ENCODE measurements at places on chromosomes 11 and 22.

DNA sequence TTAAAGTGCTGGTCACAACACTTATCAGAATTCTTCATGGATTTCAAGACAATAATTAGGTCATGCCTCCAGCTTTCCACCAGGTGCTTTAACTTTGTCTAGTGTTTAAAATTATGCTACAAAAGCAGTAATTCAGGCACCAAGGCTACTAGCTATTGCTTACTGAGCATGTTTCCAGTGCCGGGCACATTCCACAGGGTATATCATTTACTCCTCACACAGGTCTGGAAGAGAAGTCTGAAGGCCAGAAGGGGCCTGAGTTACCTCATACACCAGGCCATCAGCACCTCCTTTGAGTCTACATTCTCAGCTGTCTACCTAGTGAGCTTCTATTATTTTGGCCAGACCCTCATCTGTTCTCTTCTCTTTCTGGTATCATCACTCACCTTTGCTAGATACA, 41.7 kb upstream of the LMO2 start:
- no peak for DNase-seq

DNA sequence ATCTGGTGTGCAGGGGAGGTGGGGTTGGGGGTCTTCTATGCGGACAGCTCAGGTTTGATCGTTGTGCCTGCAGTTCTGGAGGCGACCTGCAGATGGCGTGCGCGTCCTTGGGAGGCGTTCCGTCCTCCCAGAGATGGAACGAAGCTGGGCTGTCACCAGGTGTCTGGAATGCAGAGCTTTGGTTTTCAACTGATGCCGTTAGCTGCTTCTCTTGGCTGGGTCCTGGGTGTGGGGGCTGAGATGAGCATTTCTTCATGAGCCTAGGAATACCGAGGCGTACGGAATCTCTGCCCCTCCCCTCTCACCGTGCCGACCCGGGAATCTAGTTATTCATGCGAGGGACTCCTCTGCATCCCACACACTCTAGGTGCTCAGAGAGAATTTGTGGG, 98.6 kb downstream of the CEP164 start:
- peak; percentile 73 for DNase-seq

- DNase-seq = no peak
These were observed 511 bp downstream of the DGKZ start for GRCh38 chr11:46347637-46348311.

GRCh38 chr11:102813484-102813883, 15.5 kb upstream of the MMP1 start:
- no peak for DNase-seq

DNA sequence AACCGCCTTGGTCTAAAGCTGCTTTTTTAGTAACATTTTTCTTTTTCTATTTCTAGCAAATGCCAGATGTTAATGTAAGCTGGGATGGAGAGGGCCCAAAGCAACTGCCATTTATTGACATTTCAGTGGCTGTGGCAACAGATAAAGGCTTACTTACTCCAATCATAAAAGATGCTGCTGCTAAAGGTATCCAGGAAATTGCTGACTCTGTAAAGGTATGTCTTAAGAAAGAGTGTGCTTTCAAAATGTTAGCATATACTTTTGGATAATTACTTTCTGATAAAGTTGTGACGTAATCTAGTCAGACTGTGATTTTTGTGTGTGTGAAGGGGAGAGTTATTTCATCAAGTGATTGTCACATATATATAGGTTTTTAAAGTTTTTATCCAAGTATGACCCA, 68.1 kb downstream of the PDHX start:
- DNase-seq = no peak

- no peak for DNase-seq
These were observed 51.1 kb downstream of the LIF start for GRCh38 chr22:30195245-30196140.

DNA sequence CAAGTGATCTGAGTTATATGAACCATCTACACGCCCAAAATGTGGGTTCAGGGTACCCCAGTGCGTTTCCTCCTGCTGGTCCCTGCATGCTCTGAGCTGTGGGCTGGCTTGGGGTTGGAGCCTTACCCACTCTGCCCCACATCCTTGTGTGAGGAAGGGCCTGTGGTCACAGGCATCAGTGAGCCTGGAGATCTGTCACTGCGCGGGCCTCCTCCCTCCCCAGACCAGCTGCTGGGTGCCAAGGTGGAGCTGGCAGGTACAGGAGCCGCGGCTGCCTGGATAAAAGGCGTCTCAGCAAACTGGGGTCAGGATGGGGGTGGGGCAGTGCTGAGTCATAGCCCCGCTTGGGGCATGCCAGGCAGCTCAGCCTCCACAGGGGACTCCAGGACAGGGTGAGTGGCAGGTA, 17.9 kb downstream of the GNAZ start:
- DNase-seq = no peak

DNA sequence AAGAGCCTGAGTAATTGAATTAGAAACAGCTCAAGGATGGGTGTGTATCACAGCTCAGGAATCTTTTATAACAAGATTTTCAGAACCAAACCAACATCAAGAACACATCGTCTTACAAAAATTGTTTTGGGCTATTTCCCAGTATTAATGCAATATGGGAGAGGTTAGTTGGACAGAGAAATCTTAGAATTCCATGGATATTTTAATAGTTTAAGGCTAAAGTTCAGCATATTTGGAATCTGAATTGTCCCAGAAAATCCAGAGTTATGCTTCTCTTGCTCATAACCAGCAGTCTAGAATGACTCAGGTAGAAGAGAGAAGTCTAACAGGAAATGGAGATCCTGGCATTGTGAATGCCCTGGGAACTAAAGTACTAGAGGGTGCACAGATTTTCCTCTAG, 74.6 kb downstream of the ADM start:
- DNase-seq = no peak

GRCh38 chr11:32462011-32462690, 26.8 kb upstream of the WT1 start:
- DNase-seq = no peak

GRCh38 chr11:27081056-27081455, 40.4 kb downstream of the BBOX1 start:
- DNase-seq = no peak

DNA sequence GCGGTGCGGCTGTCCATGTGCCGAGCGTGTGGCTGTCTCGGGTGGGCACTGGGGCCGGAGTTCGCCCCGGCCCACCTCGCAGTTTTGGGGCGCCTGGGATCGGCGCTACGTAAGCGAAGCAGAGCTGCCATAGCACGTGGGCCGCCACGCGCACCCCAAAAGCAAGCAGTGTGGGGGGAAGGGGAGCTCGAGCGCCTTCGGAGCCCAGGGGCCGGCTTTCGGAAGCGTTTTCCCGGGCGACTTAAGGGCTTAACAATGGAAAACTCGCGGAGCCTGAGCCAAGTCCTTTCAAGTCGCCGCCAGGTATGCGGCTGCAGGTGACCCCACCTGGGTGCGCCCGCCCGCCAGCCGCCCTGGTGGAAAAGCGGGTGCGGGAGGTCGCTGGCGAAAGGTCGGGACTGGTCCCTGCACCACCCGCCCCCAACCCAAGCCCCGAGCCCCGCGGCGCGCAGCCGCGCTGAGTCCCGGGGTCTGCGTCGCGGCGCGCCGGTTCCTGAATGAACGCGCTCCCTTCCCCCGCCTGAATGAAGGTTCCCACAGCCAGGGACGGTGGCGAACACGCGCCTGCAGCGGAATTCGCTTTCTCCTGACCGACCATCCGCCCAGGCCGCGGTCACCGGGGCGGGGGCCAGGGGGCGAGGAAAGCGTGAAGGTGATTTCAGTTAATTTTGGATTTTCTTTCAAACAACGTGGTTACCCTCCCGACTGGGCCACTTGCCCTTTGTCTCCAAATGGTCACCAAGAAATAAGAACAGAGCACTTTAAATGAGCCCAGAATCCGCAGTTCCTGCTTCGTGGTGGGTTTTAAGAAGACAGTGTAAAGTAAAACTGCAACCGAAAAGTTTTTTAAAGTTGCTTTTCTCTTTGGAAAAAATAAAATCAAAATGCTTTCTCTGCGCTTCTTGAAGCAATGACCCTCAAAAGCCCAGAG, 2.8 kb upstream of the CCND1 start:
- DNase-seq = peak; percentile 80

DNA sequence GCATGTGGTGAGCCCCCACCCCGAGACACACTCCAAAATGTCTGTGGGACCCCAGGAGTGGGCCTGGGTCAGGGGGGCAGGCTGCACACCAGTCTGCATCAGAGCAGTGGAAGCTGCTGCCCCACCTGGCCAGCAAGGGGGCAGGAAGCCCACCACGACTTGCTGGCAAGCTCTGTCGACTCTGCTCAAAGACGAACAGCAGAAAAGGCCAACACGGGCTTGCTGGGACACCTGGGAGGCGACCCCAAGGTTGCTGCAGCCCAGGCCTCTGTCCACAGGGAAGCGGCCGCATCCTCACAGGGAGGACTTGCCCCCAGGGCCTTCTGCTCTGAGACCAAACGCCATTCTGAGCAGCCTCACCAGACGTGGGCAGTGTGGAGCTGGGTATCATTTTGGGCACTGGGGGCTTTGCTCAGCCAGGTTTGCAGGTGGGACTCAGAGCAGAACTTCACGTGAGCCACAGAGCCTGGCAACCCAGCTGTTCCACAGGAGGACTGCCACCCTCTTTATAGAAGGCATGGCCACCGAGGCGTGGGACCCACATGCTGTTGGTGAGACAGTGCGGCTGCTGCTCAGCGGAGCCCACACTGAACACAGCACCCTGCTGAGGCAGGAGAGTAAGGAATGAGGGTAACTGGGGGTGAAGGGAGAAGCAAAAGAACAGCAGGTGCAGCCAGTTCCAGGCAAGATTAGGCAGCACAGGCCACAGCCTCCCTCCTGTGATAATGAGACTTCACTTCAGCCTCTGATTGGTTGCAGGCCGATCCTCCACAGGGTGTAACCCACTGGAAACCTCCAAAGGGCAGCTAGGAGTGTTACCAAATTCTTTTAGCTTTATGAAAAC, 11.0 kb downstream of the IL17REL start:
- peak; percentile 37 for DNase-seq

GRCh38 chr22:24155627-24156140, 25.6 kb upstream of the SUSD2 start:
- peak; percentile 89 for DNase-seq

DNA sequence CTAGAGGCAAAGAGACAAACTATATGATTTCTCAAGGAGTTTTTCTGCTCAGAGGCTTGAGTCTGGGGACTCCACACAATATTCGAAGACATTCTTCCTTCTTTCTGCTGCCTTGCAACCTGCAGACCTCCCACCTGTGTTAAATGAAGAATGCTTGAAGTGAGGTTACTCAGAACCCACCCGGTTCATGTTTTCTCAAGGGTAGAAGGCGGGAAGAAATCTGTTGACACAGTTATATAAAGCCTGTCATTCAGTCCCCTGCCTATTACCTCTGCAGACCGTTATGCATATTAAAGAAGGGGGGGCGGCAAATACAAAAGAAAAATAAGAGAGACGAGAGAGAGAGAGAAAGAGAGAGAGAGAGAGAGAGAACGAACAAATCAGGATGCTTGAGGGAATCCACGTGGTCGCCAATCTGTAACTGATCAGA, 2.2 kb upstream of the KMT2A start:
- no peak for DNase-seq

DNA sequence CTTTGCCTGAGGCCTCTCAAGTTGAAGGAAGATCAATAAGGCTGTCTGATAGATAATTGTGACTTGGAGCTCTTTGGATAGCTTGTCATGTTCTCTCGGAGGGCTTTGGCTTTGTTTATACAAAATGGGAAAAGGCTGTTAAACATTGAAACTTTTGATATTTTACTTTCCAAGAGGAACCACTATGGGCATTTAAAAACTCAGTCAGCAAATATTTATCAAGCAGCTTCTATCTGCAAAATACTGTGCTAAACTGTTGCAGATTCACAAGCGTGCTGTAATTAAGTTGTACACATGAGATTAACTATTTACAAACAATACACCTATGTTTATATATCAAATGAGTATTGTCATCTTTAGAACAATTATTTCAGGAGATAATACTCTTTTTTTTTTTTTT, 34.5 kb upstream of the SORL1 start:
- DNase-seq = no peak

DNA sequence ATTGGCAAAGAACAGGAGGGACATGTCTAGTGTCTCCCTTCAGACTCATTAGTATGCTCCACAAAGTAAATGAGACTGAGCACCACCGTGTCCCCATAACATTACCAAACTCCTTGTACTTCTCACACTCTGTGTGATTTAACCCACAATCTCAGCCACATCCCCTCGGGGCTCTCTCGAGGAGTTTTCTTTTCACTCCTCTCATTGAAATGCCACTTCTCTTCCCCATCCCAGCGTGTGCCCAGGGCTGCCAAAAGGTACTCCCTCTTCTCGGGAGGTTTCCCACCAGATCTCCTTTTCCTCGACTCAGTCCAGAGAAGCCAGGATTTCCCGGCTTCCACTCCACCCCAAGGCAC, 1.1 kb downstream of the RBFOX2 start:
- DNase-seq = no peak

- DNase-seq = no peak
These were observed 6.0 kb downstream of the PAX6 start for GRCh38 chr11:31805037-31805628.

DNA sequence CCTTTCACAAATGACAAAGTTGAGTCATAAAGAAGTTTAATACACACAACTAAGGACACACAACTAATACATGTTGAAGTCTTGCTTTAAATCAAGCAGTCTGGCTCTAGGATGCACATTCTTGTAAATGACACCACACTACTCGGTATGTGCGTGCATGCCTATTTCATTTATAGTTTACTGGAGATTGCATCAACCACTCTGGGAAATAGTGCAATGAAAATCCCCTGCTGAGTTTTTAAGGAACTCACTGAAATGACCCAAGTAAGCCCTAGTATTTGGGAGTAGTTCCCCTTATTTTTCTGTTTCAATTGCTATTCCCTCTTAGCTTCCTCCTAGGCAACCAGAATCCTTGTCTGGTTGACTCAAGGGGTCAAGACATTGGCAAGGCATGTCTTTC, 160.2 kb upstream of the LARGE1 start:
- DNase-seq = no peak
